ENCODE measurements at places on chromosomes 6 and 20.

DNA sequence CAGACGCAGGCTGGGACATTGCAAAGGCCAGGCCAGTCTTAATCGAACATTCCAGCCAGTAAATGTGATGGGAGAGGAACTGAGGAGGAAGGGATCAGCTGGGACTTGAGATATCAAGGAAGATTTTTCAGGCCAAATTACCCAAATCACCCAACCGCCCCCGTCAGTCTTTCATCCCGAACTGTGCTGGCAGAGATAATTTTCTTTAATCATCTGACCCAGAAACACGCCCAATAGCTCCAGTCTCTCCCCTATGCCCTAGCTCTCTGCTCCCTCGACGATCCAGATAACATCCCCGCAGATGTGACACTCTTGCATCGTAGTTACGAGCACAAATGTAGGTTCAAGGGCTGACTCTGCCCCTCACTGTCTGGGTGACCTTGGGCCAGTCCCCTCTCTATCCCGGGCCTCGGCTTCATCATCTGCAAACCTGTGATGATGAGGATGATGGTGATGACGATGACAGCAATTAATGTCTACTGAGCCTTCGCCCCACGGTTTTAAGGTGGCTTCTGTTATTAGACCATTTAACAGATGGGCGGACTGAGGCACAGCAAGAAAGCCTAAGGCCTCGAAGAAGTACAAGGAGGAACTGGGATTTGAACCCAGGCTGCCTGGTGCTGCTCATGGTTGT lies 118.6 kb downstream of the PREX1 start:
- DNase-seq: no peak

DNA sequence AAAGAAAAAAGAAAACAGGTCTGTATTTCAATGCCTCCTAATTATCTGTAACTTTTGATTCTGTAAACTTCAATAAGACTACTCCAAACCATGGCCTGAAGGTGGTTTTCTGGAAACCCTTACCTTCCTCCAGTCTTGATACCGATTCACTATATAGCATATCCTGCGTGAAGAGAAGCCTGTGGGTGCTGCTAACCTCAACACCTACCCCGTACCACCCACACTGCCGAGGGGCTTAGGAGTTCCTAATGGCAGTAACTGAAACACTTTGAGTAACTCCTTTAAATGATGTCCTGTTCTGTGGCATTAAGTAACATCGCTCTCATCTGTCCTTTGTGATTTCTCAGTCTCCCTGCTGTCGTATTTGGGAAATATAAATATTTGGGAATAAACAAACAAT lies 104.5 kb upstream of the CARMIL1 start:
- DNase-seq: no peak

DNA sequence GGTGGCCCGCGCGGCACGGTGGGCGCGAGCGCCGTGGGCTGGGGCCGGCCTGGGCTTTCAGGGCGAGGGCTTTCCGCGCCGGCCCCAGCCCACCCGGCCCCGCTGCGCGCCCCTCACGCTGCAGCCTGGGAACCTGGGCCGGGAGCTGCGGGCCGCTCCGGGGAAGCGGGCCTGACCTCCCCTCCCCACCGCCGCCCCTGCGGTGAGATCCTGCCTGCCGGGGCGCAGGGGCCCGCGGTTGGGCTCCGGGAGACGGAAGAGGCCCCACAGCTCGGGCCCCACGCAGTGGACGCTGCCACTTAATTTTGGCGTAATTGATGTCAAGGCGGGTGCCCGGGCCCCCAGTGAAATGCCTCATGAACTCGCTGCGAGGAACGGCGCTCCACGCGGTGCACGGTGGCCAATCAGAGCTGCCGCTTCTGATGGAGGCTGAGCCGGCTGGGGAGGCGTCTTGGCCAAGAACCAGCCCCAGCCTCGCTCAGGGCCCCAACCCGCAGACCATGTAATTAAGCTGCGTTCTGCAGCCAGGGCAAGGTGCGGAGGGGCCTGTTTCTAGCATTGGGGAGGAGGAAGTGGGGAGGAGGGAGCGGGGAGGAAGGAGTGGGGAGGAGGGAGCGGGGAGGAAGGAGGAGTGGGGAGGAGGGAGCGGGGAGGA lies 96.1 kb upstream of the BHLHE23 start:
- DNase-seq: peak; percentile 66

- DNase-seq: no peak
These were observed 240.5 kb downstream of the FARS2 start for GRCh38 chr6:5501837-5502236.

DNA sequence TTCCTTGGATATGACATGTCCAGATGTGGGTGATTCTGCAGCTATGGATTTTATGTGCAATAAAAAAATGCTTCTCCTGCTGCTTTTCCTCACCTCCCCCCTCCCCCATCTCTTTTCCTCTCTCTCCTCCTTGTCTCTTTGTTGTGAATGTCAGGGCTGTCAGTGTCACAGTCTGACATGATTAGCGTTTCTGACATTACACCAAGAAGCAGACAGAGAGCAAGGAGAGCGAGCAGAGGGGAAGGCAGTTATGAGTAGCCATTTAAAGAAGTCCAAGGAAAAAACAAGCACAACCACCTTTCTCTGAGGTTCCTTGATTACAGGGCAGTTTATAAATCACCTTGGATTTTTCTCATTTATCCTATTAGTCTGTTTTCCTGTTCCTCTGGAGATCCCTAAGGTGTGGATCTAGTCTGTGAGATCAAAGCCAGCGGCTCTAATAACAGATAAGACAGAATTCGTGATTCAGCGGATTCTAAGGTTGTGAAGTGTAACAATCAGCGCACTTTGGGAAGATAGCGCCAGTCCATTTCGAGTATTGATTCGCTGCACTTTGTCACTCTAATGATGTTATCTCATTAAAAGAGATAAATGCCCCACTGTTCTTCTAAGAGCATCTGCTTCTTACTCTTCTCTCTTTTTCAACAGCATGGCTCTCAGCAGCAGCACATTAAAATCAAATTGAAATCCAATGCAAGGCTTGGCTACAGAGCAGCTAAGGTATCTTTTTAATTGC lies 101.4 kb downstream of the BACH2 start:
- DNase-seq: no peak

DNA sequence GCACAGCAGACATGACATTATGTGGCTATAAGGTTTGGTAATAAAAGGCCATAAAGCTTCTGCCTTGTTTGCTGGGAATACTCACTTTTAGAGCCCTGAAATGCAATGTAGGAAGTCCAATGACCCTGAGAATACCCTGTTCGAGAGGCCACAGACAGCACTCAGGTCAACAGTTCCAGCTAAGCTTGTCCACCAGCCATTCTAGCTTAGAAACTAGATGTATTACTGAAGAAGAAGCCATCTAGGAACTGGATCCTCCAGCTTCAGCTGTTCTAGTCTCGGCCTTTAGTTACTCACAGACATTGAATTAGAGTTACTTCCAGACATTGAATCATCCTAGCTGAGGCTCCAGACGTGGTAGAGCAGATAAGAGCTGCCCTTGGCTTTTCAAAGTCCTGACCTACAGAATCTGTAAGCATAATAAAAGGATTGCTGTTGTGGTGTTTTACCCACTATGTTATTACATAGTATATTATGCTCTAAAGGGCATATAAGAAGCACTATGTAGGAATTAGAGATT lies 84.9 kb downstream of the MMS22L start:
- DNase-seq: no peak

DNA sequence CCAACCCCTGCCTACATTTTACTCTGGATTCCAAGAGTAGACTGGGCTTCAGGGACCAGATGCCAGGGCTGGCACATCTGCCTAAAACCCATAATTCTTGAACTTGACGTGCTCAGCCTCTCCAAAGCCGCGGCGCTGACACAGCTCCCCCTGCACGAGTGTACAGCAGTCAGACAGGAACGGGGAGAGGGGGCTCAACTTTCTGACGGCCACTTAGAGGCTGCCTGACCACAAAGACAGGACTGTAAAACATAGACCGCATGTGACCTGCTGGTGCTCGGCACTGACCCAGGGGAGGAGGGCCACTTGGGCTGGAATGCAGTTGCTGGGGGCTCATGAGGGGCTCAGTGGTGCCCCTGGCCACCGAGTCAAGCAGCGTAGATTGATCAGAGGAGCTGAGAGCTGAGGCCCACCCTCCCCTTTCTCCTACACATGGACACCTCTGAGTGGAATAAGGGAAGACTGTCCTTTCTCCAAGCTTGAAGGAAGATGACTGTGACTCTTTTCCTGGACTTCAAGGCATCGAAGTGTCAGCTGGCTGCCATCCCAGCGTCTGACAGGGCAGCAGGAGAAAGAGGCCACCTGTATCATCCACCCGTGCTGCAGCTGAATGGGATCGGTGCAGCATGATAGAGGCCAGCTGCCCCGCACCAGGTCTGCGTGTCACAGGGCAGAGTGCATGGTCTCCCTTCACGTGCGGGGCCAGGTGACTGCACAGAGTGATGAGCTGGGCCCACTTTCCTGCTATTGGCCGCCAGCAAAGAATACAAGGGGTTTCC lies 171.3 kb upstream of the AGPAT4 start:
- DNase-seq: no peak

GRCh38 chr20:62493886-62494285 lies 18.1 kb upstream of the GATA5 start:
- no peak for DNase-seq

DNA sequence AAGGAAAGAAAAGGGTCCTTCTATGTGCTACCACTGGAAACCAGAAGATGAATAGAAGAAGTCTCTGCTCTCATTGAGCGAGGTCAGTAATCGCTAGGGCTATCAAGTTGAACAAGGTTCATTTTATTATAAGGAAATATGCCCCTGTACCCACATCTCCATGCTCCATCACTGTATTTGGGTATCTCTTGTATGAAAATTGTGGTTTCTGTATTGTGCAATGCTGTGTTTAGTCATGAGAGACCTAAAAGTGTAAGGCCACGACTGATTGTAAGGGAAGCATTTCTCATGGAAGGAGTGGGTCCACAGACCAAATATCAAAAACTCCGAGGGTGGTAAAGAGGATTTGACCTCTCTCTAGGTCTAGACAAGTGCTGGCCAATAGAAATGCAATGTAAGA lies 3.6 kb upstream of the HS3ST5 start:
- DNase-seq: no peak

DNA sequence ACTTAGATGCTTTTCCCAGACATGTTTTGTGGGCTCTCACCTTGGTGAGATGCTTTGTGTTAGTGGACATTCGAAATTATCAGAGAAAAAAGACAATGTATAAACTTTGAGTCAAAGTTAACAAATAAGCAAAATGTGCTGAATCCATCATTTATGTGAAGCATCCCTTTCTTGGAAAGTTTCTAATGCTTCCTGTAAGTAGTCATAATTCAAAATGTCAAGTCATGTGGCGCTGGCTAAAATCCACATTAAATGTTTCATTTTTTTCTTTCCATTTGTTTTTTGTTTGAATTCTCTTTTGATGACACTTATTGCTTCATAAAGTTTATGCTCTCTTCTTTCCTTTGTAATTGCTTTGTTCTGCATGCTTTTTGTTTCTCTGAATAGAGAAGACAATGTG lies 107.2 kb upstream of the CENPW start:
- no peak for DNase-seq

DNA sequence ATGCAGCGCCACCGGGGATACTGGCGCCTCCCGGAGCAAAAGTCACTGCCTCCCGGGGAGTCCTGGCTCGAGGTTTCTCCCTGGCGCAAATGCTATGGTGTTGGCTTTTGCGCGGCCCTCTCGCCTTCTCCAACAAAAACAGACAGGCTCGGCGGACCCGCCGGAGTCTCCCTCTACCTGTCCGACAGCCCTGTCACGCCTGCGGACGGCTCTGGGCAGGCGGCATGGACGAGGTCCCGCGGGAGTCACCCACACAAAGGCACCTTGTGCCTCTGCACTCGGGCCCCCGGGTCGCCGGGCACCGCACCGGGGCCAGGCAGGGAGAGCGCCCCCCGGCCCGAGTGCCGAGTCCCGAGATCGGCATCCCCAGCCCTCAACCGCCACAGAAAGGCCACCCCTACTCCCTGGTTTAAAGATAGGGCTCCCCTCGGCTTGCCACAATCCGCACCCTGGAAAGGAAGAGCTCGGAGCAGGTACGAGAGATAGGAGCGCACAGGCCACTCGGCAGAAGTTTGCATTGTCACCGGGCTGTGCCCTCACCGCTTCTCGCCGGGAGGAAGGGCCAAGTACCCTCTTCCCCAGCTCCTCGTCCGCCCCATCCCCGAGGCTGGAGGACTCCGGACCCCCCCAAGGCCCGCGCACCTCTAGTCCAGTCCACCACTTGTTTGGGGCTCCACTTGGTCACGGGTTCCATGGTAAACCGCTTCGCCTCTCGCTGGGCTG lies 903 bp downstream of the CNKSR3 start:
- no peak for DNase-seq

DNA sequence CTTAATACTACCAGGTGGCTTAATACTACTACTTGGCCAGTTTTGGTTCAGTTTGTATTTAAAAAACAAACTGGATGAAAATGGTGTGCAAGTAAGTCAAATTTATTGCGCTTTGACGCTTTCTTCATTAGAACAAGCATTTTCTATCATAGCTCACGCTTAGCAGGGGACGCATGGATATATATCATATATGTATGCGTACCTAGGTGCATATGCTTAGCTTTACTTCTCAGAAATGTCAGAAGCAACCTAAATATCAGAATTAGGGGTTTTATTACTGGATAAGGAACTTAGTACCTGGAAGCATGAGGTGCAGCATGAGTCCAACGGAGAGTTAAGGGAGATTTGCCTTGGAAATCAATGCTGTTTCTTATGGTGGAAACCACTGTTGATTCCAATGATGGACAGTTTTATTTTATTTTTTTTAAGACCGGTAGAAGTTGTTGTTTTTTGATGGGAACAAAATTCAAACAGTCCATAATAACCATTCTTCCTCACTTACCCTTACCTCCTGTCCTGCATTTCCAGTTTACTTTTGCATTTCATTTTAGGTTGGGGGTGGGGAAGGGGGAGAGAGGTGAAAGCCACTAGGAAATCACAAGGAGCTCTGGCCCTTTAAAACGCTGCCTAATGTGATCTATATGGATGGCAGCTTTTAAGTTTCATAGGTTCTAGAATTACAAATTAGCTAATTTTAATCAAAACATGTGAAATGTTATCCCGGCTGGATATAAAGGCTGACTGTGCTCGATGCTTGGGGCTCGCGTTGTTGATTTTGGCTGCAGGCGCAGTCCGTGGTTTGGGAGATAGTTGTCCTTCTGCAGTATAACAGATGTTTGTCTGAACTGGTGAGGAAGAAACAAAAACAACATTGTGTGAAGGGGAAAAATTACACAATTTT lies 2.1 kb downstream of the SOBP start:
- no peak for DNase-seq

- no peak for DNase-seq
These were observed 150.3 kb downstream of the COL21A1 start for GRCh38 chr6:56096946-56097621.

DNA sequence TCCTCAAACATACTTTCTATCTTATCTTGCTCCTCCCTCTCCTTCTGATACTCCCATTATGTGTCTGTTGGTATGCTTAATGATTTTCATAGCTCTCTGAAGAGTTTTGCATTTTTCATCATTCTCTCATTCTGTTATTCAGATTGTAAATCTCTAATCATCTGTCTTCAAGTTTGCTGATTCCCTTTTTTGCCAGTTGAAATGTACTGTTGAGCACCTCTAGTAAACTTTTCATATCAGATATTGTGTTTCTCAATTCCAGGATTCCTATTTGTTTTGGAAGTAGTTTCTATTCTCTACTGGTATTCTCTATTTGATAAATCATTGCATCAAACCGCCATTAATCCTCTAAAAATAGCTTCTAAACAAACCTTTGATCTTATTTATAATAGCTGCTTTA lies 387.7 kb downstream of the PAX1 start:
- no peak for DNase-seq
